ENCODE measurements at places on chromosomes 2 and 18. TPM values are rescaled to one million over a fixed set of nuclear protein-coding genes. Genes with fewer than 3 reads are reported as not detected.

- no peak for DNase-seq
Measured at GRCh38 chr2:235498946-235499812, 5.3 kb downstream of the AGAP1 start.

- no peak for DNase-seq
Measured at GRCh38 chr2:235640377-235640776, 146.5 kb downstream of the AGAP1 start.

- no peak for DNase-seq
Measured at GRCh38 chr2:109021895-109022300, 32.9 kb upstream of the EDAR start.

DNA sequence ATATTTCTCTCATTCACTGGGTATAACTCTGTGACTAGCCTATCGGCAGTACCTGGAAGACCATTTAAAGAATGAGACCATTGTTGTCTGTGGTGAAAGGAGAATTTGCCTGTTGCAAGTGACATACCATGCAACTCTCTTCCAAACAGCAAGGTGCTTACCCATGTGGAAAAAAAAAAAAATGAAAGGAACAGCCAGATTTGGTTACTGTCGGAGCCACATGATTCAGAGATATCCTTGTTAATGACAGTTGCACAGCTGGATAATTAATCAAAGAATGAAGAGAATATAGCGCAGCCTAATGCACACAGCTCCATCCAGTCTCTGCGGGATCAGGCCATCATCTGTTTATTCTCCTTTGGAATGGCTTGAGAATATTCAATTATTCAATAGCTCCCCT lies 141.8 kb downstream of the HRH4 start:
- DNase-seq, result no peak

The TRAPPC8 gene
- 62.8 TPM for total RNA-seq

- no peak for DNase-seq
Measured at GRCh38 chr2:174717916-174718315, 46.4 kb downstream of the CHRNA1 start.

The CNNM3 gene
- 24.9 TPM for total RNA-seq

The GALNT13 gene
- total RNA-seq, result under 0.01 TPM

DNA sequence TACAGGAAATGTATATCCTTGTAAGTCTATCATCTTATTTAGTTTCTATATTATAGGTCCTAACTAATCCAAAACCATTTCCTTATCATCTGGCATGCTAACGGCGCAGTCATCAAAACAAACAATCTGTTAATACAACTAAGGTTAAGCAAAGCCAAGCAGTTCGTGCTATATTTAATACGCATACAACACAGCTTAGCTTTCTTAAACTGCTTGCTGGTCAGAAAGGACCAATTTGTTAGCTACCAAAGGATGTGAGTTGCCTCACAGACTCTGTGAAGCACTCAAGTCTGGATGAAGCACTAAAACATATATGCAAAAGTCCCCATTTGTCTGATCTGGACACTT lies 67.0 kb downstream of the ZEB2 start:
- DNase-seq, result peak; percentile 60

GRCh38 chr2:119218478-119219064 lies 5.1 kb upstream of the STEAP3 start:
- DNase-seq, result peak; percentile 71

DNA sequence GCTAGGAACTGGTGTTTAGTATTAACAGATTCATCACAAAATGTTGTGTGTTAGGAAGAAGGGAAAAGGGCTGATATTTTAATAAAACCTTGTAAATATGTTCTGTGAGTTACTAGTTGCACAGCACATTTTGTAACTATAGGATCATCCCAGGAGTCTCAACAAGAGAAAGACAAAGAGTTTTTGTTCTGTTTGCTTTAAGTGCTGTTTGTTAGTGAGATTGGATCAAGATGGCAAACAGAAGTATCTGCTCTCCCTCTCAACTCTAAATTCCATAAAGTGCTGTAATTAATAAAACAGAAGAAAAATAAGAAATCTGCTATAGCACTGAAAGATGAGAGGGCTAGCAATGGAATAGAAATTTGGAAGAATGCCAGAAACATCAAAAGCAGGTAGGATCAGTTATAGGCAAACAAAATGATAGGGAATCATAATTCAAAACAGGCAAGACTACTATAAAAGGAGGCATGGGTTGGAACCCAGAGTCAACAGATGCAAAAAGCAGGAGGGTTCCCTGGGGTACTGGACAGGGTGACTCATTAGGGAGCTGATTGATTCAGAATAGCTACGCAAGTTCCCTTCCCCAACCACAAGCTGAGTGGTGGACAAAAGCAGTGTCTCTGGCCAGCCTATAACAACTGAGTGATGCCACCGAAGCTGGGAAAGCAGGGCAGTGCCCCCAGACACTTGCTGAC lies 75.8 kb downstream of the DYNC1I2 start:
- peak; percentile 25 for DNase-seq

- DNase-seq, result no peak
Measured at GRCh38 chr2:160324917-160325316, 124.8 kb upstream of the ITGB6 start.

The TANC1 gene
- total RNA-seq, result 92.6 TPM

GRCh38 chr2:182057002-182057401 lies 71.3 kb downstream of the PPP1R1C start:
- DNase-seq, result no peak

DNA sequence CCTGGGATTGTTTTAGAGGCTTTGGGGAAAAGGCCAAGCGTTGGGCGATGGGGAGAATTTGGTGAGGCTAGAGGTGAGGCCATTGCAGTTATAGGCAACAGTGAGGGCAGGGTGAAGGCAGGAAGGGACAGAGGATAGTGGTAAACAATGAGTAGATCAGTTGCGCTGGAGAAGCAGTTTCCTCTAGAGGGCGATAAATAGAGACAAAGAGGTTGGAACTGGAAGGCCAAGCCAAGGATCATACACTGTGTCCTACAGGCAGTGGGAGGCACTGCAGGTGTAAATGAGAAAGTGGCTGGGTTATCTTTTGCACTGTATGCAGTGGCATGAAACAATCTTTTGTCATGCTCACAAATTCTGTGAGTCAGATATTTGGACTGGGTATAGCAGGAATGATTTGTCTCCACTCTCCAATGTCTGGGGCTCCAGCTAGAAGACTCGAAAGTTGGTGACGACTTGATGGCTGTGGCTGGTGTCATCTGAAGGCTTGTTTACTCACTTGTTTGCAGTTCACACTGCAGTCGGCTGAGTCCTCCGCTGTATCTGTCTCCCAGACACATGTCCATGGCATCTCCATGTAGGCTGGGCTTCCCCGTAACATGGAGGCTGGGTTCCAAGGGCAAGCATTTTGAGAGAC lies 82.1 kb downstream of the TNP1 start:
- peak; percentile 49 for DNase-seq

The MEIS1 gene
- 1.3 TPM for total RNA-seq

GRCh38 chr2:138084206-138084605 lies 119.9 kb downstream of the HNMT start:
- no peak for DNase-seq

DNA sequence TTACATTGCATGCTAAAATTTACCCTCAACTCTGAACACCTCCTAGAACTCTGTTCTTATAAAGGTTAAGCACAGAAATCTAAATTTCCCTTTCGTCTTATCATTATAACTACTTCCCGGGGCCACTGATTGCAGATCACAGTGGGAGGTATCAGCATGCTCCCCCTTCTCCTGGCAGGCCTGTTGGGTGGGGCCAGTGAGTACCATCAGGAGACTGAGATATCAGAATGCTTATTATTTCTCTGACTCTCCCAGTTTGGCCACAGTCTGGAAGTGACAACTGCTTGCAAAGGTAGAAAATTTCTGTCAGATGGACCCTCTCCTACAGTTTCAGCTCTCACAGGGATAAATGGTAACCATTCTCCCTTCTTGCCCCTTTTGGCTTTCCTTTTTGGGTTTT lies 62.6 kb downstream of the DSEL start:
- no peak for DNase-seq

DNA sequence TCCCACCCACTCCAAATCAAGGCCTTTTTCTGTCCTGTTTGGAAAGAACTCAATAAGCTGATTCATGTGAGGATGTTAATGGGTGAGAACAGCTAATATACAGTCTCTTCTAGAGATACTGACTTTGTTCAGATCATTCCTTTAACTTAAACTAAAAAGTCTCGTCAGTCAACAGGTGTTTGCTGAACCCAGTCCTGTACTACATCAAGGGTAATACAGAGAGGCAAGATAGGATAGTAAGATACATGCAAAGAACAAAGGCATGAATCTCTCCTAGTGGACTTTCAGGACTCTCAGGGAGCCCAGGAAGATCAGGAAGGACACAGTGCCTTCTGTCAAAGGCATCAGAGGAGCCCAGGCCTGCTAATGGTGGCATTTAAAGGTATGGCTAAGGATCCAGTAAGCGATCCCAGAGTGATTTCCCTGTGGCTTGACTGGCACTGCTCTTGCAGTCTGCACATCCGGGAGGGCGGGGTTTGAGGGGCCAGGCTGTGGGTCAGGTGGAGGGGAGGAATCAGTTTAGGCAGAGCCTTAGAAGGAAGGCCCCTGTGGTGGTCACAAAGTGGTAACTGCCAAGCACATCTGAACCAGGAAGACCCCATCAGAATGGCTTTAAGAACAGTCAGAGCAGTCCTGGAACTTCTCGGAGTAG lies 54.0 kb downstream of the EPAS1 start:
- peak; percentile 62 for DNase-seq

DNA sequence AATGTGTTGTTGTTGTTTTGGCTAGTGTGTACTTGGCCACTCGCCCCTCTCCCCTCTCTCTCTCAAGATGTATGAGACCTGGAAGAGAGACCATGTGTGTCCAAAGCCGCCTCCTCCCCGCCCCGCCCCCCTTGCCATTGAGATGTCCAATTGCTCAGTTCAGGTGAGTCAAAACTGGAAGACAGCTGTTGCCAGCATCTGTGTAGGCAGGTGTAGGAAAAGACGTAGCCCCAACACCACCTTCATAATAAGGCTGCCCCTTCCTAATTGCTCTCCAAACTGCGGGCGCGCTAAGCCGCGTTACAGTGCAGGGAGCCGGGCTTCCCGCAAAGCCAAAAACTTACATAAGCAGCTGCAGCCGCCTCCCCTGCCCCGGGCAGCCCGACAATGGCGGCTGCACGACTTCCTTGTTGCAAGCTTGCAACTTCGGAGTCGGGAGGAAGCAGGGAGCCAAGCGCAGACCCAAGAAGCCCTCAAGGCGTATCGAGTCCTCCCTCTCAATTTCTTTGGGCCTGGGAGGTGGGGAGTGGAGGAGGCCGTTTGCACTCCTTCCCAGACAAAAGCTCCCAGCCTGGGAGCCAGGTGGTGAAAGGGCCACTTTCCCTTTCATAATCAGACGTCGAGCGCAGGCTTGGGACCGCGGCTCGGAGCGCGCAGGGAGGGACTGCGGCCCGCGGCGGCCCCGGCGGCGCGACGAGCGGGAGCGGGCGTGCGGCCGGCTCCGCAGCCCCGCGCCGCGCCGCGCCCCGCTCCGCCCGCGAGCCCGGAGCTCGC lies 882 bp downstream of the ZBTB14 start:
- DNase-seq, result peak; percentile 69

DNA sequence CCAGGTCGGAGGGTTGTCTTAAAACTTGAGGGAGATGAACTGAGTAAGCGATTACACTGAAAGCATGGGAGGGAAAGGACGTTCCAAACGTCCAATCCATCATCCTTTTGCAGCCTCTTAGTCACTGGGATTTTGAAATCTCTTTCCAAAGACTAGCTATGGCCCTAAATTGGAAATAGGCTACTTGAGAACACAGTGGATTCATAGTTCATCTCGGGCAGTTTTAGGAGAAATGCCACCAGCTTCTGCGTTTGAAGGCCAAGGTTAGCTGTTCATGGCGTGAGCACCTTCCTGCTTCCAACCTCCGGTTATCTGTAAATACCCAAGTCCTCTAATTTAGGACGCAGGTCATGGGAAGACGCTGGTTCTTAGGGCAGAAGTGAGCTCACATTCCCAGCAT lies 821 bp upstream of the EML6 start:
- no peak for DNase-seq

DNA sequence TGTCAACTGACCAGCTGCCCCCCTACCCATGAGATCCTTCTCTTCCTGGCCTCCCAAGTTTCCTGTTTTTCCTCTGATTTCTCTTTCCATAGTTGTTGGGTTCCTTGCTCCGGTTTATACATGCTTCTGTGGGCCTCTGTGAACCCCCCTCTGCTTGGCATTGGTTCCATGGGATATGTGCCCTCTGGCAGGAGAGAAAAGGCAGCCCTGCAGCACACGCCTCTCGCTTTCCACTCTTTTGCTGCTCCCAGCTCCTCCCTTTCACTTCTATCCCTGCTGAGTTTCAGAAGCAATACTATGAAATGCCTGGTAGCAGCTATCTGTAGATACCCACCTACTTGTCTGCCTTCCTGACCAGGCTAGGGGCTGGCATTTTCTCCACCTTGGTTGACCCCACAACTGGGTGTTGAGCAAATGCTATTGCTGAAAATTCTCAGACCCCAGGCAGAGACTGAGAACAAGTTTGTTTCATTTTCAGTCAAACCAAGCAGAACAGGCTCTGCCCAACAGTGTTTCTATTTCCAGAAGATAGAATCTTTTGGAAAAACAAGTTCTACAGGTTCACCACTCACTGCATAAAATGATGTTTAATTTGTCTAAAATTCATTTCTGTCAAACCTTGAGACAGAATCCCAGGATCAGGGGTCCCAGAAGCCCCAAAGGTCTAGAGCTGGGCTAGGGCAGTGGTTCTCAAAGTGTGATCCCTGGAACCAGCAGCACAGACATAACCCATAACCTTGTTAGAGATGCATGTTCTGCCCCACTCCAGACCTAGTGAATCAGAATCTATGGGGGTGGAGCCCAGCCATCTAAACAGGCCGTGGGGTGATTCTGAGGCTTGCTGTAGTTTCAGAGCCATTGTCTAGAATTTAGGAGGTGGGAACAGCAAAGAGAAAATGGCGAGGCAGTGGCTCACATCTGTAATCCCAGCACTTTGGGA lies 13.4 kb downstream of the CAPG start:
- no peak for DNase-seq

- peak; percentile 36 for DNase-seq
Measured at GRCh38 chr2:38528008-38528442, 74.7 kb downstream of the HNRNPLL start.

The NDC80 gene
- 9.0 TPM for total RNA-seq

The SUCLG1 gene
- 41.0 TPM for total RNA-seq

DNA sequence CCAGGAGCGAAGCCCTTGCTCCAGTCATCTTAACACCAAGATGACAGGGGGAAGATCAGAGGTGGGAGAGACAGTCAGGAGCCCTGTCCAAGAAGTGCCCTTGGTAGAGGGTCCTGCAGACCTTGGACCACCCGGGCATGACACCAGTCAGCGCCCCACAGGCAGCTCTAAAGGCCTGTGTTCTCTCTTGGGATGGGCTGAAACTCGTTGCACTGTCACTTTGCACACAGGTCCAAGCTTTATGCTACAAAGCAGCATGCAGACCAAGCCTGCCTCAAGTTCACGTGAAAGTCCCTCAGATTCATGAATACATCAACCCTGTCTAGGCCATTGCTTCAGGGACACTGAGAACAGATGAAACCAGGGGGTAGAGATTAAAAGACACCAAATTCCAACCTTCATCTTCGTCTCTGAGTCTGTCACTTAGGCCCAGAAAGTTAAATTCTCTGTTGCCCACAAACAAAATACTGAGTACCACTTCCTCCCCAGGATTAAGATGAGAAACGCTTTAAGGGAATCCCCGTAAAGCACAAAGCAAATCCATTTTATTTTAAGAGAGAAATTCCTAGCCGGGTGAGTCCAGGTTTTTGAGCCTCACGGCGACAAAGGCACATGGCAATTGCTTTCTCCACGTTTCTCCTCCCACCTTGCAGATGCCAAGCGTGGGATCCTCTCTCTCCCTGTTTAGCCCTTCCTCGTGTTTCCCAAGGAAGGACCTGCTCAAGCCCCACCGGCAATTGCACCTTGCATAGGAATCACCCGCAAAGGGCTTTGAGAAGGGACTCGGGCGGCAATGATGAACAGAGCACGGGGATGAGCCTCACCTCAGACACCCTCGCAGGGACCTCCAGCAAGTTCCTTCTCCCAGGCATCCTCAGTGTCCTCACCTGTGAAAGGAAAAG lies 75.0 kb upstream of the ID2 start:
- DNase-seq, result no peak

Data from dermis blood vessel endothelial cell (primary cell).